ENCODE measurements at places on chromosomes 12 and 14.

DNA sequence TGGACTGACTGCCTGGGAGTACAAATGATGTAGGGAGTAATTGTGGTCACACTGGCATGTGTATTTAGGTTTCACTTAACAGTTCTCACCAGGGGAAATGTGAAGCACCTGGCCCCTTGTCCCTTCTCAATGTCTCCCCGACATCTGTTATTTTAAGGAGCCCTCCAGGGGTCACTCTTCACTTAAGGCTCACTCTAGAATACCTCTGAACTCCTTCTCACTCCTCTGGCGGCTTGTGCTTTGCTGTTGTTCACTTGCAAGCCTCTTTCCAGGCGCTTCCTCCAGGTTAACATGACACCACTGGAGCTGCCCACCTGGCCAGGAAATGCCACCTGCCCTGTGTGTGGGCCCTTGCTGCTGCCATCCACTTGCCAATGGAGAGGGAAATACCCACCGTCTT is 56.5 kb upstream of the GZMB start:
- no peaks in the 10 kb centered on the region for H3K36me3 ChIP-seq
- no peak overlapping the region for H3K27ac ChIP-seq
- H3K4me3 ChIP-seq = no peak overlapping the region
- H3K4me1 ChIP-seq = peaks cover 17% of the 10 kb centered on the region
- no peak for DNase-seq
- H3K27me3 ChIP-seq = no peaks in the 10 kb centered on the region

- peak; percentile 71 for DNase-seq
- no peaks in the 10 kb centered on the region for H3K27me3 ChIP-seq
- H3K36me3 ChIP-seq = no peaks in the 10 kb centered on the region
These were observed 91.7 kb upstream of the SEL1L start for GRCh38 chr14:81625343-81625742.

GRCh38 chr12:47889040-47889439 is 15.8 kb downstream of the VDR start:
- peaks cover 5% of the 10 kb centered on the region for H3K4me1 ChIP-seq
- no peaks in the 10 kb centered on the region for H3K27me3 ChIP-seq
- DNase-seq = no peak
- H3K27ac ChIP-seq = no peak overlapping the region
- no peak overlapping the region for H3K4me3 ChIP-seq

DNA sequence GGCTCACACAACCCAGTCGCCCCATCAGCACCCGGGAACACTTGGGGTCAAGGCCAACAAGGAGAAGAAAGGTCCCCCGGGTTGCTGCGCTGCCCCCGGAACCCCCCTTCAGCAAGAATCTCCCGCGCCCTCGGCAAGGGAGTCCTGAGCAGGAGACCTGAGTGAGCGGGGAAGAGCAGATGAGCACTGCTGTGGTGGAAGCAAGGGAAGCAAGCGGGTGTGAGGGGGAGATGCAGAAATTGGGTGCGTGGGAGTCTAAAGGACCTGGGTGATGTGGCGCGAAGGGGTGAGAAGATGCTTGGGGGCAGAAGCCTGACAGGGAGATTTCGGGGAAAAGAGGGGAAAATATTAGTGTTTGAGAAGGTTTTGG is 105.5 kb upstream of the PRB2 start:
- peaks cover 6% of the 10 kb centered on the region for H3K4me1 ChIP-seq
- H3K27me3 ChIP-seq = peaks cover 2% of the 10 kb centered on the region
- no peak overlapping the region for H3K4me3 ChIP-seq

DNA sequence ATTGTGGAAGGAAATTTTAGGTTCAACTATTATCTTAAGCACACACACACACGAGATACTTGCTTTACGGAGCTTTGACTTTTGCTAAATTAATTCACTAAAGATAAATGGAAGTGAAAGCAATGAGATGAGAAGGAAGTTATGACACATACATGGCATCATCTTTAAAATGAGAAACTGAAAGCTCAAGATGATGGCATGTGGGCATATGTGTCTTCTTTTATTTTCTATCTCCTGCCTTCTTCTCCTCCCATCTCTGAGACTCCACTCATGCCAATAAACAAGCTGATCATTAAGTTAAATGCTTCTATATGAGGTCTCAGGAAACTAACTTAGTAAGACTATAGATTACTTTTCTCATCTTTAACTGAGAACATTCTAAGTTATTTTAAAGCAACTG is 216.7 kb downstream of the MED13L start:
- no peak overlapping the region for H3K4me3 ChIP-seq
- H3K4me1 ChIP-seq = peaks cover 3% of the 10 kb centered on the region
- H3K27me3 ChIP-seq = no peaks in the 10 kb centered on the region
- H3K27ac ChIP-seq = no peak overlapping the region
- H3K36me3 ChIP-seq = no peaks in the 10 kb centered on the region
- DNase-seq = no peak

GRCh38 chr14:104589338-104590195 is 10.0 kb downstream of the C14orf180 start:
- peaks cover 33% of the 10 kb centered on the region for H3K4me1 ChIP-seq
- no peaks in the 10 kb centered on the region for H3K36me3 ChIP-seq
- no peak overlapping the region for H3K4me3 ChIP-seq
- no peak for DNase-seq
- no peak overlapping the region for H3K27ac ChIP-seq

GRCh38 chr12:81022531-81022930 is 55.3 kb upstream of the ACSS3 start:
- DNase-seq = no peak
- no peaks in the 10 kb centered on the region for H3K36me3 ChIP-seq
- H3K27ac ChIP-seq = no peak overlapping the region
- H3K4me3 ChIP-seq = no peak overlapping the region
- H3K4me1 ChIP-seq = no peaks in the 10 kb centered on the region

DNA sequence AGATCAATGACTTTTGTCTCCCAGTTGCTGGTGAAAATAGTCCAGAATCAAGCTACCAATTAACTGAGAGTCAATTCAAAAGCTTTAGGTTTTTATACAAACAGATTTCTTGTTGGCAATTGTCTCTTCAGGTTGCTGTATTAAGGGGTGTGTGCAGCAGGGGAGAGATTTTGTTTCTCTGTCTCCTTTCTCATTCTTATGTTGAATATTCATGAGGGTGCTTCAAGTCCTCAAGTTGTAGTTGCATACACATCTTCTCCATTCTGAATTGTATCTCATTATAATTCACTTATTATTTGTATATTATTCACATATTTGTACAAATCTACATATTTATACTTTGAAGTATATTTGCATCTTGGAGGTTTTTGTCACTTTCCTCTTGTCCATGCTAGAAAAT is 126.7 kb upstream of the PTPRQ start:
- H3K4me3 ChIP-seq = no peak overlapping the region
- H3K27me3 ChIP-seq = no peaks in the 10 kb centered on the region
- DNase-seq = no peak
- H3K4me1 ChIP-seq = no peaks in the 10 kb centered on the region

DNA sequence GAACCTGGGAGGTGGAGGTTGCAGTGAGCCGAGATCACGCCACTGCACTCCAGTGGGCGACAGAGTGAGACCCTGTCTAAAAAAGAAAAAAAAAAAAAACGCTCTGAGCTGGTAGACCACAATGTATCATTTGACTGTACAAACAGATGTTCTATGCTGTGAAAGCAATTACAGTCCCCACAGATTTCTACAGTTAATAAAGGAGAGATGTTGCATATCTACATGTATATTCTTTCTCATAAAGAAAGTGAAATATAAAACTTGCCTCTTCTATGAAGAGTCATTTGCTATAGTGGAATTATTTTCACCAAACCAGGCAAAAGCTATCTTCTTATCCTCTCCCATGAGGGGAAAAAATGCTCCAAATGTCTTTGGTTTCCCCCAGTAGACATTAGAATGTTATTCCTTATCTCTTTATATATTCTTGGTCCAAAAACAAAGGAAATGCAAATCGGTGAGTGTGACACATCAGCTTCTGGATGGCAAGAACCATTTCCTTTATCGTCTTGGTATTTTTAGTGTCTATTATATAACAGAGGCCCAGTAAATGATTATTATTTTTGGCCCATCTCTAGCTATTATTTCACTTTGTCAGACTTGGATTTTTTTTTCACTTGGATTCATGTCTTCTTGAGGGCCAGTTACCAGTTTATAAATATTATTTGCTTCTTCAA is 230.4 kb downstream of the SSPN start:
- no peaks in the 10 kb centered on the region for H3K36me3 ChIP-seq
- H3K27ac ChIP-seq = no peak overlapping the region
- no peak overlapping the region for H3K4me3 ChIP-seq
- no peaks in the 10 kb centered on the region for H3K4me1 ChIP-seq
- no peaks in the 10 kb centered on the region for H3K27me3 ChIP-seq

GRCh38 chr12:58321414-58321813 is 380.0 kb downstream of the ATP23 start:
- DNase-seq = no peak
- no peaks in the 10 kb centered on the region for H3K36me3 ChIP-seq
- H3K4me3 ChIP-seq = no peak overlapping the region
- no peaks in the 10 kb centered on the region for H3K4me1 ChIP-seq

GRCh38 chr12:71107936-71108335 is 49.9 kb downstream of the TSPAN8 start:
- H3K27ac ChIP-seq = peak overlapping the region; percentile 32
- DNase-seq = peak; percentile 92
- no peaks in the 10 kb centered on the region for H3K27me3 ChIP-seq
- no peaks in the 10 kb centered on the region for H3K36me3 ChIP-seq
- peaks cover 2% of the 10 kb centered on the region for H3K4me1 ChIP-seq

DNA sequence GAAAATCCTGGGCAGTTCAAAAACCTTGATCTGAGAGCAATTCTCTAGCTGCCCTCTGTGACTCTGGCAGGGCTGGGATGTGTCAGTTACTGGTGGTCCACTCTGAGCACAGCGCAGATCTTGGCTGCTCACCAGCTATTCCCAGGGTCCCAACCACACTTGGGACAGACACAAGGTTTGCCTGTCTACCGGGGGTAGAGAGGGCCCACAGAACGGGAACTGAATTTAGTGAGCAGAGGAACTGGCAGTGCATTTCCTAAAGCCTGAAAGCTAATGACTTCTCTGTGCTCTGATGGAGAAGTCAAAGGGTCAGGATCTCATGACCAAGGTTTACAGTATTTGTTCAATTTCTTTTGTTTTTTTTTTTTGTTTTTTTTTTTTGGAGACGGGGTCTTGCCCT is 2.6 kb downstream of the PDE6H start:
- H3K36me3 ChIP-seq = no peaks in the 10 kb centered on the region
- DNase-seq = no peak
- no peaks in the 10 kb centered on the region for H3K27me3 ChIP-seq
- H3K27ac ChIP-seq = no peak overlapping the region
- H3K4me1 ChIP-seq = no peaks in the 10 kb centered on the region
- H3K4me3 ChIP-seq = no peak overlapping the region

GRCh38 chr14:51356381-51356780 is 116.3 kb downstream of the TMX1 start:
- no peak overlapping the region for H3K4me3 ChIP-seq
- peaks cover 15% of the 10 kb centered on the region for H3K4me1 ChIP-seq
- no peaks in the 10 kb centered on the region for H3K27me3 ChIP-seq
- DNase-seq = peak; percentile 58
- H3K27ac ChIP-seq = no peak overlapping the region
- H3K36me3 ChIP-seq = no peaks in the 10 kb centered on the region

DNA sequence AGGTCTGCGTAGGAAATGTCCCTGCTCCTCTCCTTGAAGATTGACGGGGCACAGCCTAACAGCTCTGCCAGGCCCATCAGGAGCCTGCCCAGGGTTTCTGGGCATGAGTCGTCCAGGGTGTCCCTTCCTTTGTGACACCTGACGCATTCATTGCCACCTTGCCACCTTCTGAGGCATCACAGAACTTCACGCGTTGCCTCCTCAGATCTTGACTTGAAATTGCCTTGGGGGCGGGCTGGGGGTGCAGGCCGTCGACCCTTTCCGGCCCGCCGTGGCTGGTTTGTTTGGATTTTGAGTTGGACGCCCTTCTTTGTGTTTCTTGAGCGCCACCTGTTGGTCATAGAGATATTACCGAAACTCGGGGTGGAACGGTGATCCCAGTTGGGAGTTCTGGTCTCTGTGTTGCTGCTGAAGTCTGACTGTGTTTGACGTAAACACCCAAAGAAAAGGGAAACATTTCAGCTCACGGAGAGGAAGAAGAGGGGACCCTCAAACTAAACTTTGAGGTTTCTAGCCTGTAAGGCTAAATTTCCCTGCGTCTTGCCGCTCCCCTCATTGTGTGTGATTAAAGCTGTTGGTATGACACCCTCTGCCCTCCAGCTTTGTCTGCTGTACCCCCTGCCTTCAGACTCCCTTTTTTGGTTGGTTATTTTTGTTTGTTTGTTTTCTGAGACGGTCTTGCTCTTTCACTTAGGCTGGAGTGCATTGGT is 44.6 kb downstream of the MLXIP start:
- peaks cover 17% of the 10 kb centered on the region for H3K4me1 ChIP-seq
- no peak overlapping the region for H3K27ac ChIP-seq
- H3K36me3 ChIP-seq = peaks cover 11% of the 10 kb centered on the region
- H3K27me3 ChIP-seq = no peaks in the 10 kb centered on the region

- no peaks in the 10 kb centered on the region for H3K27me3 ChIP-seq
- H3K4me1 ChIP-seq = peaks cover 14% of the 10 kb centered on the region
- H3K36me3 ChIP-seq = no peaks in the 10 kb centered on the region
These were observed 129.4 kb downstream of the RPAP3 start for GRCh38 chr12:47576289-47576945.

DNA sequence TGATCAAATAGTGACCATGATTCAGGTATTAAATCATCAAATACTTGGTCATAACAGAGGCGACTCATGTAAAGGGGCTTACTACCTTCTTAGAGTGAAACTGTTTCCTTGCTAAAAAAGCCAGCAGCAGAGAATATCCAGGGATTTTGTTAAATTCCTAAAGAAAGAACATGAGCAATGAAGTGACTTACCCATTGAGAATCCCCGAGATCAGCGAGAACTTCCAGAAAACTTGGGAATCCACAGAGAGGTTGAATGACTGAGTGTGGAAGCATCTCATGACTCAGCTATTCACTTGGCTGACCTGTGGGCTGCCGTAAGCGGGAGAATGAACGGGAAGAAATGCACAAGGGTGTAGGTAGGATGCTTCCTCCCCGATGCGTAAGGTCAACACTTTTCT is 85.3 kb upstream of the KCNA1 start:
- peaks cover 3% of the 10 kb centered on the region for H3K4me1 ChIP-seq
- H3K36me3 ChIP-seq = no peaks in the 10 kb centered on the region
- no peak overlapping the region for H3K27ac ChIP-seq

- DNase-seq = no peak
- H3K4me3 ChIP-seq = no peak overlapping the region
- H3K27ac ChIP-seq = no peak overlapping the region
- no peaks in the 10 kb centered on the region for H3K36me3 ChIP-seq
These were observed 57.5 kb downstream of the ZNF664 start for GRCh38 chr12:124030510-124030909.

- no peaks in the 10 kb centered on the region for H3K27me3 ChIP-seq
- peak within 1 kb of the TSS; percentile 91 for H3K4me3 ChIP-seq
- H3K36me3 ChIP-seq = no peaks in the 10 kb centered on the region
- DNase-seq = peak; percentile 94
- H3K27ac ChIP-seq = peak within 1 kb of the TSS; percentile 99
- H3K4me1 ChIP-seq = peaks cover 9% of the 10 kb centered on the region
These were observed at the start of gene YBX3 for GRCh38 chr12:10722905-10723746. Gene YBX3, minus strand, starts transcription at chr12:10723323. Its CDS starts 212 bp downstream, at chr12:10723111.
